ENCODE measurements at places on chromosomes 3 and 15.
A peak's percentile ranks its signal among the peaks of the same experiment; 100 is the strongest.

DNA sequence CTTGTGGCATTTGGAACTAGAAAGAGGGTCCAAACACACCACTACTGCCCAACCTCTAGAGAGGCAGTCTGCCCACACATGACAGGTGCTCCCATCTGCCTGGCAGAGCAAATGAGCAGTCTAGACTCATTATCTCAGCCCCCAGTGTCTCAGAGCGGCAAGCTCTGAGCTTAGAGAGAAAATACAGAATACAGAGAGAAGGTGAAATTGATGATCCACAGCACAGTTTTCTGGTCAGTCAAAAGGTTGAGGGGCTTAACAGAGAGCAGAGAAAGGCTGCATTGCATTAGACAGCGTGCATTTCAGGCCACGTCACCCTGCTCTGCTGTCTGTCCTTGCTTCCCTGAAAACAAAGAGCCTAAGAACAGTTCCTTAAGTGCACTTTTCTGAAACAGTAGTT, 135.1 kb downstream of the KCNMB2 start:
- no peak for DNase-seq

DNA sequence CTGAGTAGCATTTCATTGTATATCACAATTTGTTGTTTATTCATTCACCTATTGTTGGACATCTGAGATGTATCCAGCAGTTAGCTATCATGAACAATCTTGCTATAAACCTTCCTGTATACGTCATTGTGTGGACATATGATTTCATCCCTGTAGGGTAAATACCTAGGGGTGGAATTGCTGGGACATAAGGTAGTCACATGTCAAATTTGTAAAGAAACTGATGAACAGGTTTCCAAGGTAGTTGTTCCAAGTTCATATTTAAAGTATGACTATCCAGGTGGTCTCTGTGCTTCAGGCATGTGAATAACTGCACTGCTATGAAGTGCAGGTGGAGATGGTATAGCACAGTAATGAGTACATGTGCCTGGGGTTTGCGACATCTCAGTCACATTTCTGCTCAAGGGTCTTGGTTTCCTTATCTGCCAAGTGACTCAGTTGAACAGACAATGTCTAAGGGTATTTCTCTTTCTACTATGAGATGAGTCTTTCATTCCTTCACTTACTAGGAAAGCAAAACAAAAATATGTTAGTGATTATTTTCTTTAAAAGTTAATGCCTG, 229.0 kb upstream of the HES1 start:
- DNase-seq: no peak

- DNase-seq: no peak
Measured at GRCh38 chr15:70090436-70091296, 7.1 kb downstream of the TLE3 start.

- DNase-seq: no peak
Measured at GRCh38 chr3:12629560-12629959, 34.4 kb downstream of the RAF1 start.

DNA sequence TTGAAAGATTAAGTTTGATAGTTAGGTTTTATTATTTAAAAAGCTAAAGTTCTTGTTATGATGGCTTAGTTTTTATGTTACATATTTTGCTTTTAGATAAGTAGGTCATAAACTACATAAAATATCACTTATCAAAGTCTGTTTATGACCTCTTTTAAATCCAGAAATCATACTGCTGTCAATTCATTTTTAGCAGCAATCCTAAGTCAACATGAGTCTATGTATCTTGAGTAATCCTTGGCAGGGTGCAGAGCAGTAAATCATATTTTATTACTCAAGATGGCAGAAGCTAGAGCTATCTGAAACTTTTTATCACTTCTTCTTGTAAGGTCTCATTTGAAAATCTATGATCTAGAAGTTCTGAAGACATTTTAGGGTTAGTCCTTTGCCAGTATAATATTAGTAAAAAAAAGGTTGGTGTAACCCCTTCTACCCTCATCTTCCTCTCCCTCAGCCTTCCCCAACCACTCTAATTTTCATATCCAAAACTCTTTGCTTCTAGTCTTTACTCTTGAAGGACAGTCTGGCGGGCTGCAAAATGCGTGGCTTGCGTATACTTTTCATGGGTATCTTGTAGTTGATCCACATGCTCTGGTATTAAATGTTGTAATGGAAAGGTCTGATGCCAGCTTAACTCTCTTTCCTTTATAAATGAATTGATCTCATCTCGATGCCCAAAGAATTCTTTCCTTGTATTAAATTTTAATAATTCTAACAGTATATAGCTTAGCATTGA, 134.0 kb upstream of the THRB start:
- no peak for DNase-seq

DNA sequence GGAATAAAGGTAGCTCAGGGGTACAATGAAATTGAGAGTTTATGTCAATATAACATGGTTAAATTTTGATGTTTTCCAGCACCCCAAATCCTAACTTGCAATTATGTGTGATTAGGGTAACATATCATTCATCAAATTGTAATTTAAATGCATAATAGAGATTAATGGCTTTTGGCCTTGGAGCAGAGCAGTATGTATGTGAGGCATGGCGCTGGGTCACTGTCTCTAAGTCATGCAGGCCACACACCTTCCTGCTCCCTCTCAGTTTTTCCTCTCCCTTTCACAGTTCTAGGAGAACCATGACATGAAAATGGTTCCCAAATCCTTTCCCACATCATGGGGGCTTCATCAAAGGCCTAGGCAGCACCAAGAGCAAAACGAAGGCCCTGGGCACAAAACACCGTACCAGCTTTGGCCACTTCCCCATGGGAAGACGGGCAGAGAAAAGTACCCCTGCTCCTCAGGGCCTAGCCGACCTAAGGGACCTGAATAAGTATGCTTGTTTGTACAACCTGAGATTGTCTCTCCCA, 3.9 kb upstream of the SRP14 start:
- DNase-seq: no peak

- no peak for DNase-seq
Measured at GRCh38 chr3:46764206-46764605, 46.5 kb upstream of the PRSS50 start.

DNA sequence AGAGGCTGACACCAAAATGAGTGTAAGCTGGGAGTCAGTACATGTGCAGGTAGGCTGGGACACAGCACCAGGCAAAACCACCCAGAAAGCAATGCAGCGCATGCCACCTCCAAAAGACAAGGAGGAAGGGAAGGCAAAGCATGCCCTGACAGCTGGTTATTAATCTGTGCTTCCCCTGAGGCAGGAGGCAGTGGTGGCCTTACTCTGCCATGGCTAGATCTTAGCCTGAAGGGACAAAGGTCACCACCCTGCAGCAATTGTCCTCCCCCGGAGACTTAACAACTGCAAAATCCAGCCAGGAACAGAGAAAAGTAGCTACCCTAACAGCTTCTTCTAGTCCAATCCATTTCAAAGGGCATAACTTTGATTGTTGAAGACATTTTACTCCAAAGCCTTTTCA, 73.7 kb downstream of the PLD1 start:
- DNase-seq: no peak

GRCh38 chr3:136751316-136752171, 634 bp downstream of the STAG1 start:
- peak; percentile 82 for DNase-seq

DNA sequence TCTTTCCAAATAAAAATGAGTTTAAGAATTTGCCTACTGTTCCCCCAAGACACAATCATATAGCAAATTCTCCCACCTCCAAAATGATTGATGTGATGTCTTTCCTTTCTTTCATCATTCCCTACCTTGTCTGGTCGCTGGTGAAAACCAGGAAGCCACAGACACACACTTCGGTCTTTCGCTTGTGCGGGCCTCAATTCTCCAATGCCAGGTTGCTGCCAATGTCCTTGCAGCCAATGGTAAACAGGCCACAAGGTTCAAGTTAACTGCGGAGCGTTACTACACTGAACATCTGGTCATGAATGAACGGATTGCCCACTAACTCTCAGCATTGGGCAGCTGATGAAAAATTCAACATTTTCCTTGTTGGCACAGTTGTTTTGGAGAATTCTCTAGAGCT, 192.2 kb downstream of the FOXP1 start:
- DNase-seq: no peak

DNA sequence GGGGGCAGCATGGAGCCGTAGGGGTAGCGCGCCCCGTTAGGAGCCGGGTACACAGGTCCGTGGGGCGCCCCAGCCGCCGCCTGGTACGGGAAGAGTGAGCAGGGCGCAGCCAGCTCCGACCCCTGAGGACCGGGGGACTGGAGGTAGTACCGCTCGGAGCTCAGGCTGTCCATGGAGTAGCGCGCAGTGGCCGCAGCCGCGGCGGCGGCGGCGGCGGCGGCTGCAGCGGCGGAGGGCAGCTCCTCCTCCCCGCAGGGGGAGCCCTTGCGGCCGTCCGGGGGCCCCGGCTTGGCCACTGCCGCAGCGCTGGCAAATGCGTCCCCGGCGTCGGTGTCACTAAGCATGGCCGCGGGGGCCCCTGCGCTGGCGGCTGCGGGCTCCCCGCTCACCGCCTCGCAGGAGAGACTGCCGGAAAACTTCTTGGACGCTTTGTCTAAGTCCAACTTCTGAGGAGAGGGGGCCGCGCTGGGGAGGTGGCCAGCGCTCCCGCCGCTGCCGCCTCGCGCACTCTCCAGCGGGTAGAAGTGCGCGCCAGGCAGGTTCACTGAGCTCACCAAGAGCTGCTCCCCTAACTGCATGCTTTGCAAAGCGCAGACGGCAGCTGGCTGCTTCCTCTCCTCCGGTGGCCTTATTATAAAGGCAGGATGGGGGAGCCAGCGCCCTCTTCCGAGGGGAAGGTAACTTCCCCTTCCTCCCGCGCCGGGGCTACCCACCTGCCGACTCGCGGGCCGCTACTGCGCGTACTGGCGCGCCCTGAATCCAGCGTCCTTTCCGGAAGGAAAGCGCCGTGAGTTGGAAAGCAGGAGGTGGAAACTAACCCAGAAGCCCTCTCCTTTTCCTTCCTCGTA, at the start of gene EOMES:
EOMES (minus strand) TSS at position 607 of the 848 bp plus-strand sequence; CDS start at position 578, 29 bp downstream.
- peak; percentile 70 for DNase-seq

DNA sequence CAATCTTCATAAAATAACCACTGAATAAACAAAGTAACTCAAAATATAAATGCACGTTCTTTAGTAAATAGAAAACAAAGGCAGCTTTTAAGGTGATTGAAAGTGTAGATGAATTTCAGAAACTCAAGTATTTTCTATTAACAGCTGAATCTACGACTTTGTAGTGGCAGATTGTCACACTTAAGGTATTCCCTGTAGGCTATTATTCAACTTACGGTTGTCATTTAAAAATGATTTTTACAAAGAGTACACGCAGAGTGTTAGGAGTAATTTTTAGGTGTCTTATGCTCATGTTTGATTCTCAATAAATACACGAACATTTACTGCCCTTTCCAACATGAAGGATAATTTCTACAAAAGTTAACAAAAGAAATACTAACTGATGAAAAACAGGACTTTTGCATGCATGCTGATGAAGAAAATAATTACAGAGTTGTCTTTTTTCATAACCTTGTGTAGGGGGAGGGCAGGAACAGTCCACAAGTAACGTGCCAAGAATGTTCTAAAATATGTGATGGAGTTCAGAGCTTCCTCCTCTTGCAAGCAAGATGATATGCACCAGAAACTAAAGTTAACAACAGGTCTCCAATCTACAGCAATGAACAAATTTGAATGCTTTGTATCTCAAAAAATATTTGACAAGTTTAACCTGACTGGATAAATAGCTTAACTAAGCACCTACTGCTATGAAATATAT, 16.7 kb downstream of the DCBLD2 start:
- DNase-seq: peak; percentile 48

GRCh38 chr3:138781012-138781470, 53.7 kb downstream of the PIK3CB start:
- DNase-seq: no peak

DNA sequence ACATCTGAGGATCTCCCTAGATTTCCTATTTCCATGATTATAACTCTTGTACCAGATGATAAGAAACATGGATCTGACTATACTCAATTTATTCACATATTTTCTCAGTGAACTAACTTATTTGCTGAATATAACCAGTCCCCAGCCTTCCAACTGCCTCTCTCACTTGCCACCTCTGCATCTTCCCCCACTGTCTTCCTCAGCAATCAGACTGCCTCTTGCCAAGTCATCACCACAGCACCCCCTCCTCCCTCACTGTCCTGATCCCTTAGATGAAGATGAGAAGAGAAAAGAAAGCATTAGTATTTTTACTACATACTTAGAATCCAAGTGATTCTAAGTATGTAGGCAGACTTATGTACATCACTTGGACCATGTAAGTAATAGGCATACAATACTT, 71.9 kb downstream of the GTPBP8 start:
- no peak for DNase-seq

- DNase-seq: no peak
Measured at GRCh38 chr3:168497741-168498140, 402.0 kb upstream of the GOLIM4 start.

DNA sequence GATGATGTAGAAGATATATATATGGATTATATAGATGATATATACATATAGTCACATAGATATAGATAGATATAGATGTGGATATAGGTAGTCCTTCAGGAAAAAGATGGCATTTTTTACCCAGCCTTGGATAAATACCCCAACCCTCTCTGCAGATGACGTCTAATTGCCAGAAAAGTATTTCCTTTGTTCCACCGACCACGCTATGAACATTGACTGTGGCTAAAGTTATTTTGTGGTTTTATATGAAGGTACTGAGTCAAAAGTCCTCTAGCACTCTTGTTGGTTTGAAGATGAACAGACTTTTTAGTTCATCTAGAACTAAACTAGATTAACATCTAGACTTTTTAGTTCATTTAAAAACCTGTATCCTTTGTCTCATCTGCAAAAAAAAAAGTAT, 207.7 kb downstream of the PLOD2 start:
- DNase-seq: peak; percentile 64

DNA sequence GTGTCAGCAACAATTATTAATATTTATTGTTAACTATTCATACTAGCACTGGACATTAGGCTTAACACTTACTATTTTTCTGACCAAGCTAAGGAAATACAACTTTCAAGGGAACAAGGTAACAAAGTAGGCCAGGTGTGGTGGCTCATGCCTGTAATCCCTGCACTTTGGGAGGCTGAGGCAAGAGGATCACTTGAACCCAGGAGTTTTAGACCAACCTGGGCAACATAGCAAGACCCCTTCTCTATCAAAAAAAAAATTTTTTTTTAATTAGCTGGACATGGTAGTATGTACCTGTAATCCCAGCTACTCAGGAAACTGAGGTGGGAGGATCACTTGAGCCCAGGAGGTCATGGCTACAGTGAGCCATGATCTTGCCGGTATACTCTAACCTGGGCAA, 131.7 kb downstream of the RBPMS2 start:
- DNase-seq: no peak

- no peak for DNase-seq
Measured at GRCh38 chr3:178202194-178202593, 334.0 kb upstream of the KCNMB2 start.

DNA sequence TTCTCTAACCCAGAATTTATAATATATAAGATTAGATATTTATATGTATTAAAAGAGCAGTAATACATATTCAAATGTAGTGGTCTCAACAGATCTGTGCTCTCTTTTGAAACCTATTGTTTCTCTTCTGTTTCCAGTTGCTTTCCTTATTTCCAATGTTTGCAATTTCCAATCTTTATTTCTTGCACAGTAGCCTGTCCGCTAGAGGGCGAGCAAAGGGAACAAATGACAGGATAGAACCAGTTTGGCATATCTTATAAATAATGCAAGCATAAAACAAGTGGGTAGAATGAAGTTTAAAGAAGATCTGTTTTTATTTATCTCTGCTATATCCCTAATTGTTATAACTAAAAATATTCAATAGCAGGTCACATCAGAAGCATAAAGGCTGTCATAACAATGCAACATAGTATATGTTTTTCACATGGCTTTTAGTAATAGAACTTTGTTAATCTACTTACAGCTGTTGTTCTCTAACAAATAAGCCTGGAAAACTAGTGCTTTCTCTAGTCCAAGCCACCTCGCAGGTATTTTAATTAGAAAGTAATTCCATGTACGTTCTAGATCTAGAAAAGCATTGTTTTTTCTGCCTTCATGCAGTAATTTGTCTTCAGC, 15.1 kb upstream of the TCAIM start:
- DNase-seq: peak; percentile 77
